Muscle of leg (tissue), 16 donors: ENCODE measurements at places on chromosomes 2 and 18. TPM values are rescaled to one million over a fixed set of nuclear protein-coding genes. Genes with fewer than 3 reads are reported as not detected.

Gene SMYD1
- 169 TPM for total RNA-seq

Gene COL3A1
- total RNA-seq = 7,706 TPM

Gene MERTK
- 4.9 TPM for total RNA-seq

Gene TSGA10
- 3.1 TPM for total RNA-seq

Gene SULT1C4
- total RNA-seq = 13.3 TPM

Gene ITPRIPL1
- total RNA-seq = 4.4 TPM

Gene ABCG5
- total RNA-seq = not detected

Gene IL36G
- 0.31 TPM for total RNA-seq

Gene THUMPD2
- total RNA-seq = 18.2 TPM

Gene NT5C1B
- not detected for total RNA-seq

Gene KRCC1
- total RNA-seq = 30.8 TPM

Gene GPR75
- 0.75 TPM for total RNA-seq

Gene IL36RN
- total RNA-seq = not detected

Gene REG3A
- total RNA-seq = not detected

Gene MLPH
- total RNA-seq = 0.22 TPM

Gene PRR30
- not detected for total RNA-seq

Gene COL6A3
- total RNA-seq = 370 TPM

Gene HK2
- total RNA-seq = 3.3 TPM

Gene HAAO
- 14.8 TPM for total RNA-seq

Gene BMP10
- not detected for total RNA-seq

Gene DYNAP
- not detected for total RNA-seq

Gene NT5DC4
- not detected for total RNA-seq

Gene TIA1
- 158 TPM for total RNA-seq

Gene FOSL2
- 11.0 TPM for total RNA-seq

Gene ACMSD
- not detected for total RNA-seq

Gene EML6
- 18.8 TPM for total RNA-seq

Gene IL37
- total RNA-seq = not detected

Gene POTEC
- total RNA-seq = not detected

Gene TPGS2
- total RNA-seq = 34.2 TPM

Gene PRKAG3
- total RNA-seq = 19.3 TPM

Gene UGT1A1
- total RNA-seq = not detected

Gene AQP12A
- not detected for total RNA-seq

Gene LCT
- not detected for total RNA-seq

Gene SYT4
- 0.13 TPM for total RNA-seq

Gene EDAR
- total RNA-seq = 0.04 TPM

Gene CLEC4F
- total RNA-seq = 0.09 TPM

Gene IL36B
- not detected for total RNA-seq

Gene UNC80
- total RNA-seq = 2.0 TPM

Gene IL1B
- total RNA-seq = 0.18 TPM

Gene GRHL1
- 1.0 TPM for total RNA-seq

Gene POLR1B
- total RNA-seq = 13.4 TPM

Gene PLEKHH2
- 15.3 TPM for total RNA-seq

Gene C2orf92
- 9.1 TPM for total RNA-seq

Gene TMEM127
- total RNA-seq = 11.0 TPM

Gene CTAGE1
- total RNA-seq = not detected

Gene STARD6
- 0.18 TPM for total RNA-seq

Gene PDE1A
- 12.9 TPM for total RNA-seq
